BE2C (cell line): ENCODE measurements at places on chromosomes 5 and 9.

- DNase-seq = no peak
Observed at GRCh38 chr5:134148316-134148715, 28.4 kb downstream of the SKP1 start.

- no peak for DNase-seq
Observed at GRCh38 chr9:80013891-80014290, 442.1 kb downstream of the TLE4 start.

DNA sequence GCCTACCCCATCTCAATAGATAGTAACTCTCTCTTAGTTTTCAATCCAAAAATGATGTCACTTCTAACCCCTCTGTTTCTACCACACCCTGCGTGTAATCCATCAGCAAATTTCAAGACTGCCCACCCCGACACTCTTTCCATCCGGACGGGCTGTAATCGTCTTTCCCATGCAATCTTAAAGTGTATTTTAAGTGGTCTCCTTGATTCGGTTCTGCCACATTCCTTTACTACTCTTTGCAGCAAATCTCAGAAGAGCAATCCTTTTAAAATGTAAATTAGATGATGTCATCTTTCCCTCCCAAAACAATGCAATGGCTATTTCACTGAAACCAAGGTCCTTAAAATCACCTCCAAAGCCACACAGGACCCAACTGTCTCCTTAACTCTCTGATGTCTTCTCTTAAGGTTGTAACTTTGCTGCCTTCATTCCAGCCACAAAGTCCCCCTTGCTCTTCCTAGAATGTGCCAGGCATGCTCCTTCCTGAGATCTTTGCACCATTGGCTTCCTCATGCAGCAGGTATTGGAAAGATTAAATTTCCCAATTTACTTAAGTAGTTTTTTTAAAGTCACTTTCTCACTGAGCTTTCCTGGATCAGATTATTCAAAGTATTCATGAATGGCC is 932.5 kb upstream of the WWC1 start:
- no peak for DNase-seq

DNA sequence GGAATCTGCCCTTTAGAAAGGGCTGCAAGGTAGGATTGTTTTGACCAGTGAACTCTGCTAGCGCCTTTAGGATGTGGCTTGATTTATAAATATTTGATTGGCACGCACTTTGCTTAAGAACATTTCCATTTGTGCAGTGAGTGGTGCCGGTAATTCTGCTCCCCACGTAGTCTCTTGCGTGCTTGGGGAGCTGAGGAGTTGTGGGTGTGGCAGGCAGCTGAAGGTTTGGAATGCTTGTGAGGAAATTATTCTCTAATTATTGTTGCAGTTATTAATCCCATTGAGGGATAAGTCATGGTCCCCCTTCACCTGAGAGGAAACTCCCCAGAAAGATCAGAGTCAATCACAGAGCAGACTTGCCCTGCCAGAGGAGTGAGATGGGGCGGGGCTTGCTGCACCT is 76.7 kb downstream of the FGF1 start:
- no peak for DNase-seq

DNA sequence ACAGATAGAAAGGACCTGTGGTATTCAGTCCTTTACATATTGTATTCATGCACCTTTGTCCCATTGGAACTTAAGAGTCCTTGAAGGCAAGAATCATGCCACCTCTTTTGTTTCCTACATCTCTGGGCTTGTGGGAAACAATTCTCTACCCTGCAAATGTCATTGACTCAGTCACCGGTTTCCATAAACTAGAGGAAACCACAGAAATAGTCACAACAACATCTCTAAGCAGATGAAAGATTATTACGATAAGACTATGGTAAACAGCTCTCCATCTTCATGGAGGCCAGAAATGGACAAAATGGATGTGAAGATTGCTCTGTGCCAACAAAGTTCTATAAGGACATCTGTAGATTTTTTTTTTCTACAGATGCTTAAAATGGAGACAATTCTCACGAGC is 165.5 kb downstream of the PIK3R1 start:
- DNase-seq = no peak

DNA sequence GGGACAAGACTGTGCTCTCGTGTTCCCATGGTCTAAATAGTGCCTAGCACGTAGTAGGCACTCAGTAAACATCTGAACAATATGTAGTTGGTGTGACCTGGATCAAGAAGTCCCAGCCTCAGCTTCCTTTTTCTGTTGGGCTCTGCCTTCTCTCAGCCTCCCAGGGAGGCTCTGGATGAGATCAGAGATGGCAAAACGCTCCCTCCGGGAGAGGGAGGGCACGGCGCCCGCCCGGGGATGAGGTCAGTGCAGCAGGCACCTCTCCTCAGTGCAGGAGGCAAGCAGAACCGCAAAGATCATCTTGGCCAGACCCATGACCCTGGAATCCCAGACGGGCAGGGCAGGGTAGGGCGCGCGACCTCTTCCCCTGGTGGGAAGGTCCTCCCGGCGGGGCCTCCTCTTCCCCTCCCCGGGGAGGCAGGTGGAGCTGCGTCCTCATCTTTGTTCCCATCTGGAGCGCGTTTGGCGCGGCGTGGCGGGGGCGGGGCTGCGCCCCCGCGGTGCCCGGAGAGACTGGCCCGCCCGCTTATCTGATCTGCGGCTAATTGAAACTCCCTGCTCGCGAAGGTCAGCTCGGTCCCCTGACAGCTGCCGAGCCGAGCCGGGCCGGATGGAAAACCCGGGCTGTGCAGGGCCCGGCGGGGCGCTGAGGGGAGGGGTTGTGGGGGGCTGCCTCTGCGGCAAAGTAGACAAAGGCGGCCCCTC is 60.9 kb downstream of the CXXC5 start:
- peak; percentile 86 for DNase-seq

DNA sequence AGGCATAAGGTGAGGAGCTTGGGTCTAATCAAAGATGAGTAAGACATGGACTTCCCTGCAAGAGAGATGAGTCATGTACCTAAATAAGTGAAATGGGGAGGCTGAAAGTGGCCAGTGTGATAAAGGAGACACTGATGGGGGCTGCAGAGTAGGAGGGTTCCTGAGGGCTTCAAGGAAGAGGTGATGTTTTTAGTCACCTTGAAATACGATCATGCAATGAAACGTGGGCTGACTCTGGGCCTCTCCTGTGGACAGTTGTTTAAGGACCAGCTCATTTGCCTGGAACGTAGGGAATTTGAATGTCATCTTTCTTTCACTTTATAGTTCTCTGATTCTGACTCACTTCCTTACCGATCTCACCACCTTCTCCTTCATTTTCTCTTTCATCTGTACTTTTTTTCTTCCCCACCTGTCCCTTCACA is 49.6 kb upstream of the CPLX2 start:
- DNase-seq = no peak

GRCh38 chr5:171596391-171596878 is 177.0 kb downstream of the FGF18 start:
- DNase-seq = no peak

DNA sequence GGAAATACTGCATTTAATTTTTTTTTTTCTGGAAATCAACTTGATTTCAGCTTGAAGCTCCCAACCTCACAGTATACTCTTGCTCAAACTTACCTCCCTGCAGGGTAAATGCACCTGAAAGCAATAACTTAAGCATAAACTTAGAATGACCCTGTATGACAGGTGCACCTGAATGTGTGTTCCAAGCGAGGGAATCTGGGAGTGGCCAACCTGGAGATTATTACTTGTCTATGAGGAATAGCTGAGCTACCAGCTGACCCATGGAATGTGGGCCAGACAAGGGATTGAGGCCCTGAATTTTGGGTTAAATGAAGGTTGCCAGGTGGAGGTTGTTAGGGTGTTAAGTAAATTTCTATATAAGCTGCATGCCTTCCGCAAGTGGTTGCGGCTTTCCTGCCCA is 140.6 kb downstream of the OSTF1 start:
- no peak for DNase-seq

DNA sequence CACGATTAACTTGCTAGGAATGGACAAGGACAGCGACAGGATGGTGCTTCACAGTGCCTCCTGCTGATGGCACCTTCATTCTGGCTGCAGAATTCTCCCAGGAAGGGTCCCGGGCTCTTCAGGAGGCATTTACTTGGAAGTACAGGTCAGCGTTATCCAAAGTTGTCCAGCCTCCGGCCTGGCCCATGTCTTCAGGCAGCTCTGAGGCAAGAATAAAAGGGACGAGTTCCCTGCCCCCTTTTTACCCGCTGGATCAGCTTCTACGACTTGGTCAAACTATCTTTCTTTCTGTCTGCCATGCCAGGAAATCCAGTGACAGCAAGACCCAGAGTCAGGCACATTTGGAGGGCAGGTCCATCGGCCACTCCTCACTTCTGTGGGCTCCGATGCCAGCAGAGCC is 23.4 kb upstream of the GABBR2 start:
- no peak for DNase-seq

GRCh38 chr9:83962165-83962564 is 17.9 kb downstream of the HNRNPK start:
- no peak for DNase-seq

DNA sequence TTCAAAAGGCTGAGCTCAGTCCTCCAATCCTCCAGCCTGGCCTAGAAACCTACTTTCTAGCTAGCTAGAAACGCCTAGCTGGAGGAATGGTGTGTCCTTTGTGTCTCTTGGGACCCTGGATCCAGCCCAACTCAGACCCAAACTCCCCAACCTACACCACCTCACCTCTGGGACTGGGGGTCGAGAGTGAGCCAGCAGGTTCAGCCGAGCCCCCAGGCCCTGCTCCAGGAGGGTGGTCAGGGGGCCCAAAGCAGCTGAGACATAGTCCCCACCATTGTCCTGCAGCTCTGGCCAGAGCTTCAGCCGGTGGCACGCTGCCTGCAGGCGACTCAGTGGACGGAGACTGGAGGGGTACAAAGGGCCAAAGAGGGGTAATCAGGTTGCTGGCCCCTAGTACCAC is 6.2 kb downstream of the NOL6 start:
- no peak for DNase-seq

DNA sequence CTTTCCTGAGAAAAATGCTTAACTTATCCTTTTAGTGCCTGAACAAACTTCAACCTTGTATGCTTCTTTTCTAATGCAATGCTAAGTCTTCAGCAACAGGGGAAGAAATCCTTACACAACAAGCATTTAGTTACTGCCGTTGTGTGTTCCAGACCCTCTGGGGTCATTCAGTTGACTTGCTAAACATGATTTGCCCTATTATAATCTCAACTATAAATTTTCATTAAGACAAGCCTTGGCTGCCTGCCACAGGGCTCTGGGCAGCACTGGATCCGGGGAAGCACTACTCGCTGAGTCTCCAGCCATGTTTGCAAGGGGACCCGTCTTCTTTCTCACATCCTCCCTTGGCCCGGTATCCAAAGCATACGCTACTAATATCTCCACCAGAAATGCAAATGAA is 58.1 kb downstream of the PTCH1 start:
- peak; percentile 90 for DNase-seq

DNA sequence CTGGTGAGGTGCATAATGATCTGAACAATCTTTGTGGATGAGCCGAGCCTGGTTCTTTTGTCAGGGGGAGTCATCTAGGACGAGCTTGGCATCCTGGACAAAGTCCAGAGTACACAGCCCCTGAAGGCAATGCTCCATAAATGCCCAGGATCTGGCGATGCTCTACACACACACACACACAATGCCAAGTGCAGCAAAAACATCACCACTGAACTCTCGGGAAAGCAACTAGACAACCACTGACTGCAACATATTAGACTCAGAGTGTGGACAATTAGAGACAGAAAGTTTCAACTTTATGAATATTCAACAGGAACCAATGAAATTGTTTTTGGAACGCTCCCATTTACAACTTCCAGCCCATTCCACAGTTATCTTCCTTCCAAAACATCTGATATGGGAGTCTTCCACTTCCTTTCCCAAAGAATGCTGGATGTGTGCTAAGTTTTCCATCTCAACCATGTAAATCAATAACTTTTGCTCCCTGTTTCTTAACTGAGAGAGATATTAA is 227.6 kb upstream of the ANKRD55 start:
- peak; percentile 75 for DNase-seq

DNA sequence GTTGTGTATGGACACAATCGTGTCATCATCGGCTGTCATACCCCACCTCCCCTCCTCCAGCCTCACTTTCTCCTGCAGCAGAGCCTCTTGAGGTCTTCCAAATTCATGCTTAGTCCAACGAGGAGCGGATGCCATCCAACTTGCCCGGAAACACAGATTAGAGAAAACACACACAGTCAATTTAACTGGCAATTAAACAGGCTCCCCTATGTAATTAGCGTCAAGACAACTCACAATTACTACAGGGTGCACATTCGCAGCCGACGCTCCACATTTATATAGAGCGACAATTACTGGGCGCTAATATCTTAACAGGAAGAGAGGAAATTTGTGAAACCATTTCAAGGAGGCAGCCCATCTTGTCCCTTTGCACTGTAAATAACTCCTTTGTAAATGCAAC is 86.0 kb upstream of the ZNF618 start:
- DNase-seq = no peak

DNA sequence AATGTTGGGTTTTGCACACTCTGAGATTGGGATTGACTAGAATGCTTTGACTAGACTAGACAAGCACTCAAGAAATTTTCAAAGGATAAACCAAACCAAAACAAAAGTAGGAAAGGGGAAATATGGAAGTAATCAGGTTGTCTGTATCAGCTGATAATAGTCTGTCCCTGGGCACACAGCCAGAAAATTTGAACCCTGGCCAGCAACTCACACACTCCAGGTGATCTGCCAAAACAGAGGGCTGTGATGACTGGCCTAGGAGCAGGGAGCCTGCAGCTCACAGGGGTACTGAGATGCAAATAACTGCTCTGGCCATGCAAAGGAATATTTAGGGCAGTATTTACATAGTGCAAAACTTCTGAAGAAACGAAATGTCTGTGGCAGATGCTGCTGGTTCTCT is 112.3 kb upstream of the SMIM23 start:
- DNase-seq = peak; percentile 22

DNA sequence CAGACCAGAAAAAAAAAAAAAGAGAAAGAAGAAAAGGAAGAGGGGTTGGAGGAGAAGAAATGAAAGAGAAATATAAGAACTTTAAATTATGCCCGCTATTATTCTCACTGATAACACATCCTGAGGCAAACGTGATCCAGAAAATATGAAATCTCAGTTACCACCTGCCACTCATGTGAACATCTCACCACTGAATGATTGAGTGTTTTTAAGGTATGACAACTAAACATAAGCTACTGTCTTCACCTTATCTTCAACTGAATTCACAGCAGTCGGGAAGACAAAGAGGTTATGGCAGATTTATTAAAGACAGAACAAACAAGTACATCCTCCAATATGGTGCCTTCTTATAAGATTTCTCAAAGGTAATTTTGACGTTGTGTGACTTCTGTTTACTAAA is 327.9 kb downstream of the TMEM161B start:
- DNase-seq = no peak

DNA sequence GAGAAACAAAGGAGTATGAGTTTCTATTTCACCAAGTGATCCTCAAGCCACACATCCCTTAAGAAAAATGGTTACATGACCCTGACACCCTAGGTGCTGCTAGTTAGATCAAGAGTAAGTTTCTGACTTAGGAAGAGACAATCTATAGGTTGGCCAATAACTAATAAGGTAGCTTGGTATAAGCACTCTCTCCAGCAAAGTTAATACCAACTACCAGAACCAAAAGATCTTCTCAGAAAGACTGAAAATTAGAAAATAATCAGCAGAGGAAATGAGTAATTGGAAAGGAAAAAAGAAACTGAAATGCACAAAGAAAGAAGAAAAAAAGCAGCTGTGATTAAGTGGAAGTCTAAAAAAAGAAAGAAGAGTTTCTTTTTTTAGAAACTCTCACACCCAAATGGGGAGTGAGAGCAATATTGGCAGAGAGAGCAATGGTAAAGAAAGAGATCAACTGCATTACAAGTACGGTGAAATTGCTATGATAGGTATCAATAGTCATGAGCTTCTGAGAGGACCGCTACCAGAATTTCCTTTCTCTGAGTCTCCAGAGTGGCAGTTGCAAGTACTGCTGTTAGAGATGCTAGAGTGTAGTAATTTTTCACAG is 195.5 kb downstream of the TMEM167A start:
- no peak for DNase-seq
